ENCODE measurements at places on chromosomes 16 and 17.

DNA sequence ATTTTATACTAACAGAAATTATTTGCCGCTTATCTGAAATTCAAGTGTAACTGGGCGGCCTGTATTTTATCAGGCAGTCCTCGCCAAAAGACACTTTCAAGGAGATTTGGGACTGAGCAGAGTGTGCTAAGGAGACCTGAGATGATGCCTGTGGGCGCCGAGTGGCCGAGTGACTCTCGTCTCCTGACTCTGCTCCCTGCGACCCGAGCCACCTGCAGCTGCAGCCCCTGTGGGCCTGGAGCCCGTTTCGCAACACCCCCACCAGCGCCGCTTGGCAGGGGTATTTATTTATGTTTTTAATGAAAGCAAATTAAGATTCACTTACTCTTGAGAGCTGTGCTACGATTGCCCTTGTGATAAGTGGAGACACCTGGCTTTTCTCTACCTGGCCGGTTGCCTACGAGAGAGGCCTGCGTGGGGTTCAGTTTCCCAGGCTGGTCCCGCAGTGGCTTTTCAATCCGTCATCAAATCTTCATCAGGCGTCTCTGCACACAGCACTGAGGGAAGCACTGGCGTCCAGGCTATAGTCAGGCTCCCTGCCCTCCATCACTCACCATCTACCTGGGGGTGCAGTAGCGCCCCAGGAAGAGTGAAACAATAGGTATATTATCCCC, 124.0 kb downstream of the SEC14L1 start:
- DNase-seq, result no peak

- DNase-seq, result no peak
These were observed 34.9 kb downstream of the USP31 start for GRCh38 chr16:23114131-23114904.

GRCh38 chr17:36812762-36813161, 124.5 kb upstream of the LHX1 start:
- no peak for DNase-seq

DNA sequence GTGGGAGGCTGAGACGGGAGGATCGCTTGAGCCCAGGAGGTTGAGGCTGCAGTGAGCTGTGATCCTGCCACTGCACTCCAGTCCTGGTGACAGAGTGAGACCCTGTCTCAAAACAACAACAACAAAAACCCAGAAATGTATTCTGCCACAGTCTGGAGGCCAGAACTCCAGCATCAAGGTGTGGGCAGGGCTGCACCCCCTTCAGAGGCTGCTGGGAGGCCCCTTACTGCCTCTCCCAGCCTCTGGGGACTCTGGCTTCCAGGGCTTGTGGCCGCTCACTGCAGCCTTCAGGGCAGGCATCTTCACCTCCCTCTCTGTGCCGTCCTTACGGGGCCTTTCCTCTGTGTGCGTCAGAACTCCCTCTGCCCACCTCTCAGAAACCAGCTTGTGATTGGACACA, 209.4 kb upstream of the GSE1 start:
- DNase-seq, result no peak

DNA sequence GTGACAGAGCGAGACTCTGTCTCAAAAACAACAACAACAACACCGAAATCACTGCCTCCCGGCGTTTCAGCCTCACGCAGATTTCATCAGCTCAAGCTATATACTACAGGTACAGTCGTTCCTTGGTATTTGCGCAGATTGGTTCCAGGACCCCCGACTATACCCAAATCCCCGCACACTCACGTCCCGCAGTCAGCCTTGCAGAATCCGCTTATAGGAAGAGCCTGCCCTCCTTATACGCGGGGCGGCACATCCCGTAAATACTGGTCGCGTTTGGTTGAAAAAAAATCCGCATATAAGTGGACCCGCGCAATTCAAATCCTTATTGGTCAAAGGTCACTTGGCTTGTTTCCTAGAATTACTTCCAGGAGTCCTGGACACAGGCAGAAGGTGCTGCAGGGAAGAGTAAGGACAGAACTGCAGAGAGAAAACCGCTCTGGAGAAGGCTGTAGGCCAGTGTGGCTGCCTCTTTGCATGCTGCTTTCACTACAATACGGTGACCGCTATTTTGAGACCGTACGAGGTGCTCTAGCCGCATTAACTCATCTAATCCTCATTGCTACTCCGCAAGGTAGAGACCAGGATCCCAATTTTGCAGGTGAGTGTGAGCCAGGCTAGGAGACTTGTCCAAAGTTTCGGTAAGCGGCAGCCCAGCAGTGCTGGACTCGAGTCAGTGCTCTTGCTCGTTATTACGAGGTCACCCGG, 718 bp downstream of the NDUFAB1 start:
- DNase-seq, result no peak

DNA sequence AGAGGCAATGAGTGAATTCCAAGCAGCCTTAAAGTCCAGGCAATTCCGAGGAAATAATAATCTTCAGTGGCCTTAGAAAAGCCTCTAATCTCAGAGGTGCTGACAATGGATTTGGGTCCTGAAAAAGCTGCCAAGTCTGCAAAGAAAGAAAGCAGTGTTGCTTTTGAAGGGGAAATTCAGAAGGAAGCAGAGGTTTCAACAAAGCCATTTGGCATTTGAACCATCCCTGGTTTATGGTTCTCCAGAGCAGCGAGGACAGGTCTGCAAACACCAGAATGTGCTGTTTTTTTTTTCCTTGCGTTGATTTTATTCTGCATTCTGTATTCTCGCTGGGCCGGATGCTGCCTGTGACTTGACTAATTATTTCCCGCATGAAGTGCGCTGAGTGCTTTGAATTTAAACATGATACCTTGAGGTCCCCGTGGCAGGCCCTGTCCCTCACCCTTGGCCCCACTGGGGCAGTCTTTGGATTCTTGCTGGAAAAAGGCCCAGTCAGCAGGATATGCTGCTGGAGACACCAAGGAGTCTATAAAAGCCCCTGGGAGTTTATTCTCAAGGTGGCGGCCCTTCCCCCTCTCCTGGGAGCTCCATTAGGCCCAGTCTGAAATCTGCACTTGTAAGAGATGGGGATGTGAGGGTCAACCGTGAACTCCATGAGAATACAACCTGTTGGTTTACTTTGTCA, 338.3 kb downstream of the HAPSTR1 start:
- no peak for DNase-seq

Data from effector memory CD4-positive, alpha-beta T cell (primary cell).